Fibroblast of lung (primary cell): ENCODE measurements at places on chromosomes 5 and 9. TPM values are rescaled to one million over a fixed set of nuclear protein-coding genes. Genes with fewer than 3 reads are reported as not detected.

DNA sequence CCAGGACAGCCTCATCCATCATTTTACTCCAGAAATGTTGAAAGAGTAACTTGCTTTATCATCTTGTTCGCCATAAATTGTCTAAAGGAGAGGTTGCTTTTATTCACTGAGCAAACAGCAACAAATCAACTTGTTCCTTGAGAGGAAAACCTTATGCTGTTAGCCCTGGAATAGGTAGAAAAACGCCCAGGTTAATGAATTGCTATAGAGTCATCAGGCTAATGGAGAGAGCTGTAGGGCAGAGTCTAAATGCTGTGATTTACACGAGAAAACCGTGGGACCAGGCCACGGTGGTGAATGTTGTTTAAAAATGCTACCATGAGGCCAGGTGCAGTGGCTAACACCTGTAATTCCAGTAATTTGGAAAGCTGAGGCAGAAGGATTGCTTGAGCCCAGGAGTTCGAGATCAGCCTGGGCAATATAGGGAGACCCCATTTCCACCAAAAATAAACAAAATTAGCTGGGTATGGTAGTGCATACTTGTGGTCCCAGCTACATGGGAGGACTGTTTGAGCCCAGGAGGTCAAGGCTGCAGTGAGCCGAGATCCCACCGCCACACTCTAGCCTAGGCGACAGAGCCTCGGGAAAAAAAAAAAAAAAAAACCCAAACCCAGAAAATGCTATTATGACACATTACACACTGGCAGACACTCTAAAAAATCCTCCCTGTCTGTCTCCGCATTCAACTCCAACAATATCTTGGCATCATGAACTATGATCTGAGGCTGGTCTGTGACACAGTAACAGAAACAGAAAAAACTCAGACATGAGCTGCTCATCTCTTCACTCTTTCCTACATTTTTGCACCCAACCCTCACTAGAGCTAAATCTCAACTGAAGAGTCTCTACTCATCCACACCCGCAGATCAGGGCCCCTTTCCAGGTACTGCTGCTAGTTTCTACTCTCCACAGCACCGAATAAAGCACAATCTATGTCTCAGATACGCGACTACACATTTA lies 118.6 kb upstream of the RETREG1 start:
- no peak for DNase-seq

DNA sequence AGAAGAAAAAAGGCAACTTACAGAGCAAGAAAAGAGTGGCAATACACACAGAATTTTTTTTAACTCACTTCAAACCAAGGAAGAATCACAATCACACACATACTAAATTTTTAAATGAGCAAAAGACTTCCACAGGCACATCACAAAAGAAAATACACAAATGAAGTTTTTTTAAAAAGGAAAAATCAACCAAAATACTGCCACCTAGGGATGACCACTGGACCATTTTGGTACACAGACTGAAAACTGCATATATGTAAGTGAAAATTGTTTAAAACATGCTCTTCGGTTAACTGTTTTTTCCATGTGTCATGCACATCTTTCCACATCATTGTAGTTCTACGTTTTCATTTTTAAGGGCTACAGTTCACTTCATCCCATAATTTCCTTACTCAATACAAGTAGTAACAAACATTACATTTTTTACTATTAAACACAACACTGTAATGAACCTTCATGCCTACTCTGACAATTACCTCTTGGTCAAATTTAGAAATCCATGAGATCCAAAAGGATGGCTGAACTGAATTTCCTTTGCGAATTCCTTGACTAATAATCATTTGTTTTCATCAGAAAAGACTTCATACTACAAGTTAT lies 79.0 kb downstream of the FBXW11 start:
- peak; percentile 30 for DNase-seq

C1QTNF2 gene
- polyA plus RNA-seq: 2.3 and 4.5 TPM in 2 replicates

PCSK1 gene
- not detected in 2 replicates for polyA plus RNA-seq

- peak; percentile 93 for DNase-seq
These were observed at the start of the genes EXD3 and NOXA1 for GRCh38 chr9:137422604-137423513. Gene EXD3 (minus strand): TSS chr9:137423162. CDS start chr9:137395357, 27,805 bp downstream. Gene NOXA1 (plus strand): TSS chr9:137423393. CDS start chr9:137423530, 137 bp downstream.

DNA sequence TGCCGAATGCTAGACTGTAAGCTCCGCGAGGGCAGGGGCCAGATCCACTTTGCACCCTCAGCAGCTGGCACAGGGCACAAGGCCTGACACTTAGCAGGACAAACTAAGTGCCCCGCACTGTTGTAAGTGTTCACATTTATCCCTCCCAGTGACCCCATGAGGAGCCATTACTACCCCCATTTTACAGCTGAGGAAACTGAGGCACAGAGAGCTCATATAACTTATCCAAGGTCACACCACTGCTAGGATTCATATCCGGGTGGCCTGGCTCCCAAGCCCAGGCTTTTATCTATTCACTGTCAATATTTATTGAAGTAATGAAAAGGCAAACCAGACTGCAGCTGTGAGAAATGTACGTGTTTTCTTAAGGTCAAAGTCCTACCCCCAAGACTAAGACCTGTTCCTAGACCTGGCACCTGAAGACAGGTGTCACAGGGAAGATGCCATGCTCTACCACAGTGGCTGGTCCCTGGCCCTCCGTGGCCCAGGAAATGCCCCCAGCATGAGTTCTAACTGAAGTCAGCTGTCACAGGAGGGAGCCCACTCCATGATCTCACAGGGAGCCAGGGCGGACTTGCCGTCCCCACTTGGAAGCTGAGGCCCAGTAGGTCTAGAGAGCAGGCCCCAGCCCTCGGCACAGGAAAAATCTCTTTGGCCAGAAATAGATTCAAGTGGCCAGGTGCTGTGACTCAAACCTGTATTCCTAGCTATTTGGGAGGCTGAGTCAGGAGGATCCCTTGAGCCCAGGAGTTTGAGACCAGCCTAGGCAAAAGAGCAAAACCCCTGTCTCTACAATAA lies 74.7 kb upstream of the IL17B start:
- no peak for DNase-seq

PURA gene
- polyA plus RNA-seq: 4.9 and 8.0 TPM in 2 replicates

DNA sequence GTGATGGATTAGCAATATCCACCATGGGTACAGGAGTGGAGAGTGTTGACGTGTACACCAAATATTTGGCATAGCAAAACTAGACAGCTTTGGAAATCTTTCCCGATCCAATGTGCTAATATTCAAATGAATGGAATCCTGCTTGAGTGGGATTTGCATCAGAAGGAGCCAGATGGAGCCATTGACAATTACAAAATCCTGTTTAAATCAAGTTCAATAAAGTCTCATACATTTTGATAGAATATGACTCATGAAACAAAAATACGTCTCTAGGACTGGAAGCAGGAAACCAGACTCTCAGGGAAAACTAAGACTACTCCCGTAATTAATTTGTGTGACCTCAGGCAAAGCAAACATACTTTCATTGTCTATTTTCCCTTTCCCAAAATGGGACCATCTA lies 13.0 kb downstream of the TNC start:
- DNase-seq: peak; percentile 92

AQP7 gene
- polyA plus RNA-seq: 0.05 and 0.09 TPM in 2 replicates

DNA sequence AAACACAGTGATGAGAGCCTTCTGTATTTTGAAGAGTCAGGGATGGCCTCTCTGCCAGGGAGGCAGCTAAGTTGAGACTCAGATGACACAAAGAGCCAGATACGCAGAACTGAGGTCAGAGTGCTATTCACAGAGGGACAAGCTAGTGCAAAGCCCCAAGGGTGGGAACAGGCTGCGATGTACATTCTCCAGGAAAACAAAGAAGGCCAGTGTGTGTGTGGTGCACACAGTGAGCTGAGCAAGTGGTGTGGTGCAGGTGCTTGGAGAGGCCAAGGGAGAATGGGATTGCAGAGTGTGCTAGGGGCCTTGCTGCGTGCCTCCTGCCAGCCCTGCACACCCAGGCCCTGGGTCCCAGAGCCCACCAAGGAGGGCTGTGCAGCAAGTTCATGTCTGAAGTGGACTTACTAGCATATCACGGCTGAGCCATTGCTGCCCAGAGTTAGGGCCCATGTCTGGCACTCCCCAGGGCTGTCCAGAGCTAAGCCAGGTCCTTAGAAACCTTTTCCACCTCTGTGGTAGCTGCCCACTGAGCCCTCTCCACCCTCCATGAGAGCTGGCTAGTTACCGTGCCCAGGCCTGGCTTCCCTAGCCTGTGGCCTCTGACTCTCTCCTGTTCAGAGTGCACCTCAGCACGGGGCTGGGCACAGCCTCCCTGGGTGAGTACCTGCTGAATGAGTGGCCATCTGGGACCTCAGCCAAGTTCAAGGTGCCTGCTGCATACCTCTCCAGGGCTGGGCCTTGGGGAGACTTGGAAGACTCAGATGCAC lies 9.3 kb downstream of the SLC25A48 start:
- no peak for DNase-seq

DNA sequence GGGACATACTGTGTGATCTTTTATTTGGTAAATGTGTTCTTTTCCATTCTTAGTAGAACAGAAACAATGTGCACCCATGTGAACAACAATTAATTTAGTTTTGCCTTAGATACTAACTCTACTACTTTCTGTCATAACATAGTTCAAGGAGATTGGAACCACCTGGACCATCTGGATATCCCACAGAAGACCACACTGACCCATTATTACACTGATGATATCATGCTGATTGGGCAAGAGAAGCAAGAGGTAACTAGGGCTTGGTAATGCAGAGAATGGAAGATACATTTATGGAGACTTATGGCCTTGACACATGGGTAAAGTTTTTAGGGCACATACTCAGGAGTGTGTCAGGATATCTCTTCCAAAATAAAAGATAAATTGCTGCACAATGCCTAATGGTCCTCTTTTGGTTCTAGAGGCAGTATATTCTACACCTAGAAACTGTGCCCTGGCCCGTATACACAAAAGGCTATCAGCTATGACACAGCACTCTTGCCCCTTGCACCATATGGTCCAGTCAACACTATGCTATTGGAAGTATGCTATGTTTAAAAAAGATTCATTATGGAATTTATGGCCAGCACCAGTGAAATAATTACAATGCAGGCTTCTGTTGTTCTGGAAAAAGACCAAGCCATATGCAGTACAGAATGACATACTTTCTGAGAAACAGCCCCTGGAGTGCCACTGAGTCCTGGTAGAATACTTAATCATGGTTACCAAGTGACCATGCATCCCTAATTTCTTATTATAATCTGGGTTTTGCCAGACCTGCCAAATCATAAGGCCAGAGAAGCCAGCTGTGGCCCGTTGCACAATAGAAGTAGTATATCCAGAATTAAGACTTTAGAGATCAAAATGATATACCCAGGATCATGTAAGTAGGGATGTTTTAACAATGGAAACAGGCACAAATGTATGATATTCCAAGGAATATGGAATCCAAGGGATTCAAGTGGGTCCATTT lies 41.6 kb upstream of the MROH2B start:
- DNase-seq: peak; percentile 35

- no peak for DNase-seq
These were observed 21.9 kb downstream of the MARCHF3 start for GRCh38 chr5:127008300-127008975.

MTRR gene
- polyA plus RNA-seq: 40.5 and 45.1 TPM in 2 replicates

- no peak for DNase-seq
These were observed at the start of gene TNFSF8 for GRCh38 chr9:114930056-114930812. Gene TNFSF8 (minus strand): TSS chr9:114930591. CDS start chr9:114930303, 288 bp downstream.

GRCh38 chr9:21135736-21136135 lies 5.9 kb downstream of the IFNW1 start:
- no peak for DNase-seq

COX7C gene
- polyA plus RNA-seq: 537 and 613 TPM in 2 replicates

DNA sequence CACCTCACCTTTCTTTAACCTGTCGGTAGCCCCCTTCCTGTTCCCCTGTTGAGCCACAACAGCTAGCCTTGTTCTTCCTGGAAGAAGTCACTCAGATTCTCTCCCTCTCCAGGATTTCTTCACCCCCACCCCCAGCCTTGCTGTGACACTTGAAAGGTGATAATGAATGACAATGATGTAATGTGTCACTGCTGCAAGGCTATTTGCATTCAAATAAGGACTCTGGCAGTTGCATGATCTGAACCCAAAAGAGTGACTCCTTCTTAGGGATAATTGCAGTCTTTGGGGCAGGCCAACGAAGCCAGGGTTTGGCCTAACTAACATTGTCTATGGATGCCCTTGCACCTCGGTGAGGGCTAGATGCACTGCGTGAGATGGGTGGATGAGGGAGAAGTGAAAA lies 154.4 kb upstream of the CLINT1 start:
- DNase-seq: no peak

GRCh38 chr5:57137401-57137800 lies 36.5 kb upstream of the GPBP1 start:
- DNase-seq: no peak

GRCh38 chr5:179839328-179840256 lies 18.9 kb downstream of the SQSTM1 start:
- DNase-seq: peak; percentile 56

DNA sequence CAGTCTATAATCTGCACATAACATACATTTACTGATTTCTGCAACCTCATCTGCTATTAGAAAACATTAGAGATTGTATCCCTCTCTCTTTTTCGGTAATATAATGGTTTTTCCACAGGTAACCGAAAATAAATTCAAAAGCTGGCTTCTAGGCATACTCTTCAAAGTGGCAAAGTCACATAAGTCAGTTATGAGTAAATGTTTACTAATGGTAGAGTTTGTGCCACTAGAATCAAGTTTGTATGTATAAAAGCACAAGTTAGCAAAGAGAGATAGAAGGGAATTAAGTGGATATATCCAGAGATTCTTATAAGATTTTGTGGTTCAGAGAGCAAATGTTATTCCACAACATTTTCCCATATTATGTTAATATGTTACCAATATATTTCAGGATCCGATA lies 86.9 kb downstream of the MYO10 start:
- no peak for DNase-seq
